ENCODE measurements at places on chromosomes 13 and 19.

DNA sequence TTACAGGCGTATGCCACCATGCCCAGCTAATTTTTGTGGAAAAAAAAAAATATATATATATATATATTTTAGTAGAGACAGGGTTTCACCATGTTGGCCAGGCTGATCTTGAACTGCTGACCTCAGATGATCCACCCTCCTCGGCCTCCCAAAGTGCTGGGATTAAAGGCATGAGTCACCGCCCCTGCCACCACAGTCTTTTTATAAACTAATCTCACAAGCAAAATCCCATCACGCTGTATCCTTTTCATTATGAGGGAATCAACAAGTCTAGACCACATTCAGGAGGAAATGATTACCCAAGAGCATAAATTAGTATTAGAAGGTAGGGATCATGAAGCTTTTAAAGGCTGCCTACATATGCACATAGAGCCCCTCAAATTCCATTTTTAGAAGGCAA is 210.6 kb upstream of the NBEA start:
- no peak for DNase-seq

DNA sequence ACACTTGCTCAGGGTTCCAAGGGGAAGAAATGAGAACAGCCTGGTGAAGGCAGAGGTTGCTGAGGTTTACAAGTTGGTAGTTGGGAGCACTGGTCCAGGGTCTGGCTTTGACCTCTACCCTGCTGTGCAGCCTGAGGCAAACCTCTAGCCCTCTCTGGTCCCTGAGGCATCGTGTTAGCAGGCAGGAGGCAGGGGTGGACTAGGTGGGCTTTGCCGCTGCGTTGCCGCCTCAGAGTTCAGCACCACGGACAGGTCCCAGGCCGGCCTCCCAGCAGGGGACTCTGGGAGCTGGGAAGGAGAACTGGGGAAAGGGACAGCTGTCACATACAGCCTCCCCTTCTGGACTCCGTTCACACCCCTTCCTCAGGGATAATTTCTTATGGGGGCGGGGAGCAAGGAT is 3.1 kb downstream of the NCAN start:
- DNase-seq: peak; percentile 18

DNA sequence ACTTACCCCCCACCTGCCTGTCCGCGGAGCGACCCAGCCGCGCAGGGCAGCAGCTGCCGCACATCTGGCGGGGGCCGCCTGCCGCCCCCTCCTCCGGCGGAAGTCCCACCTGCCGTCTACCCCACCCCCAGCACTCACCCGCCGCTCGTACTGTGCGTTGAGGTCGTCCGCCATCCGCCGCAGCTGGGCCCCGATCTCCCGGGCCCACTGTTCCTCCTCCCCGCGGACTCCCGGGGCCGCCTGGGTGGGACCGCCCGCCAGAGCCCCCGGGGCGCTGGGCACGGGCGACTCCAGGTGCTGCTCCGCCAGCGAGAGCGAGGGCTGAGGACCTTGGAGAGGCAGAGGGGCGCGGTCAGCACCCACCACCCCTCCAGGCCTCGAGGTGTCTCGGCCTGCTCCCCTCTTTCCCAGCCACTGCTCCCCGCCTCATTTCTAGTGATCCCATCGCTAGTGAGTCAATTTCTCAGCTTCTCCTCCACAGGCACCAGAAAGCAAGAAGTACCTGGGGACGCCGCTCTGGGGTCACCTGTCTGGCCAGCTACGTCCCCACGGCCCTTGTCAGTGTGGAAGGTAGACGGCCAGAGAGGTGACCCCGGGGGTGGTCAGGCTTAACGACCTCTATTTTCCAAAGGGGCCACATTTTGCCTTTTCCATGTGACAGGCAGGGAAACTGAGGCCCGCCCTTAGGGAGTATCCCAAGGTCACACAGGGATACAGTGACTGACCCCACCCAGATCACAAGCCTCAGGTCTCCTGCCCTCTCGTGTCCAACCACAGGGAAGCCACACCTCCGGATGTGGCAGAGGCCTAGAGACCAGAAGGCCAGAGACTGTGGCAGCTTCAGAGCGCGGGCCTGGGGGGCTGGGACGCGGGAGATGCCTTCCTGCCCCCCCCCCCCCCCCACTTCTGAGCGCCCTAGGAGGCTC is 4.3 kb downstream of the BBC3 start:
- peak; percentile 86 for DNase-seq

DNA sequence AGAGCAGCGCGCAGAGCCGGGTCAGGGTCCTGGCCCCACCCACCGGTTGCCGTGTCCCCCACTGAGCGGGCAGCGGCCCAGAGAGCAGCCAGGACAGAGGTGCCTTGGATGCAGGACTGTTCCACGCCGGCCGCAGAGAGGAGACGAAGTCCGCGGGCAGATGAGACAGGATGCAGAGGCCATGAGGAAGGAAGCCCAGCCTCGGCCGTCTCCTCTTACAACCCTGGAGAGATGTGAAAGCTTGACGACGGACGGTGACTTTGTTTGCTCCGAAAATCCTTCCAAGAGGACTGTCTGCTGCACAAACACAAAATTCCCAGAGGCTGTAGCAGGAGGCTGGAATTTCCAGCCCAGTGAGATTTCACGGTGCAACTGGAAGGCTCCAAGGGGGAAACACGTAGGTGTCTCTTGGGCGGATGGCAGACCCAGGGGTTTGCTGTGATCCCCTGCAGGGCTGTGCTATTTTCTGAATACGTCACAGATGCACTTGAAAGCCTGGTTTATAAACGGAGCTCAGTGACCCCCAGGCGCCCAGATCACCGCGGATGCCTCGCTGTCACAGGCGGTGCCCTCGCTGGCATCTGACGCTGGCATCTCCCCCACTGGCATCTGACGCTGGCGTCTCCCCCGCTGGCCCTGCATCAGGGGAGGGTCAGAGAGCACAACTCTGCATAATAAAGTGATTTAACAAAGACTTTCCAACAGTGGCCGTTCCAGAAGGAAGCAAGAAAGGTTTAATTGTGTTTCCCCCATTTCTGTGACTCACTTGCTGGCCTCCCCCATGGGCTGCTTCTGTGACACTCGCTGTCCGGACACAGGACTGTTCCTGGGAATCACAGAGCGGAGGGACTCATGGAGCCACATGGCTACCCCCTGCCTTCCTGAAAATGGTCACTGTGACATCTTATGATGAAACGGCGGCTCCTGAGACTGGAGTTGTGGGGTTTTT is 62.0 kb upstream of the C13orf46 start:
- DNase-seq: peak; percentile 65

DNA sequence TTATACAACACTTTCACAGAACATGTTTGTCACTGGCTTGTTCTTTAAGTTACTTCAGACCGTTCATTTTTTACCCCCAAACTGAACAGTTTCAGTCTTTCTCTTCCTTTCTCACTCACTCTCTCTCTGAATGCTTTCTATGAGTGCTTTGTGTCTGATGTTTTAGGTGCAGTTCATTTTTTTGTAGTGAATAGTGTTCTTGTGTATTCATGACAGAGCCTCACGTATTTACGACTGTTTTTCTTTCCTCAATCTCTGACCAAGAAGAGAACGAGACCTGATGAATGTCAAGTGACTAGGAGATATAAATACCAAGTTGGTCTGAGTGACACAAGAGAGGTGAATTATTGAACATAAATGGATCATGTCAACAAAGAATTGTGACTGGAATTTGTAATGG is 1525.0 kb upstream of the MIR17HG start:
- DNase-seq: no peak

DNA sequence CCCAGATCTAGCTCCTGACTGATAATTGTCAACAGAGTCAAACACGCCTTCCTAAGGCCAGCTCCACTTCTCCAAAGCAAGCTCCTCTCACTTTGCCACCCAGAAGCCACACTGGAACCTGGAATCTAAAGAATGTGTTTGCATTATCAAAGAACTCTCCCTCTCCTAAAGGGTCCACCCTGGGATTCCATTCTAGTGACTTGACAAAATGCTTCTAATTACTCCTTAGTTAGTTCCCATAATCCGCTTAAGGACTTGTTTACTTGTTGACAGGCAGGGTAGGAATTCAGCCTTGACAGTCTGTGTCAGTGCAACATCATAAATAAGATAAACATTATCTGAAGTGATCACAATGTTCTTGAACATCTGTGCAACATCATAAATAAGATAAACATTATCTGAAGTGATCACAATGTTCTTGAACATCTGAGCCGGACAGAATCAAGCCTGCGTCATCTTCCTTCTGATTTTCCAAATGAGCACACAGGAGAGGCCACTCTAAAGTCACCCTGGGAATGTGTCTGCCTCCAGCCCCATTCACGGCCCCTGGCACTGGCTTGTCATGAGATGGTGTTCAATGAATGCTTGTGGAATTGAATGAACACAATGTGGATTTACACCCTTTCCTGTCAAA is 512.1 kb downstream of the IRS2 start:
- peak; percentile 93 for DNase-seq

- DNase-seq: no peak
These were observed 11.6 kb downstream of the CLDN10 start for GRCh38 chr13:95564091-95564490.

GRCh38 chr13:46552303-46552682 is 677 bp upstream of the LRCH1 start:
- DNase-seq: no peak

DNA sequence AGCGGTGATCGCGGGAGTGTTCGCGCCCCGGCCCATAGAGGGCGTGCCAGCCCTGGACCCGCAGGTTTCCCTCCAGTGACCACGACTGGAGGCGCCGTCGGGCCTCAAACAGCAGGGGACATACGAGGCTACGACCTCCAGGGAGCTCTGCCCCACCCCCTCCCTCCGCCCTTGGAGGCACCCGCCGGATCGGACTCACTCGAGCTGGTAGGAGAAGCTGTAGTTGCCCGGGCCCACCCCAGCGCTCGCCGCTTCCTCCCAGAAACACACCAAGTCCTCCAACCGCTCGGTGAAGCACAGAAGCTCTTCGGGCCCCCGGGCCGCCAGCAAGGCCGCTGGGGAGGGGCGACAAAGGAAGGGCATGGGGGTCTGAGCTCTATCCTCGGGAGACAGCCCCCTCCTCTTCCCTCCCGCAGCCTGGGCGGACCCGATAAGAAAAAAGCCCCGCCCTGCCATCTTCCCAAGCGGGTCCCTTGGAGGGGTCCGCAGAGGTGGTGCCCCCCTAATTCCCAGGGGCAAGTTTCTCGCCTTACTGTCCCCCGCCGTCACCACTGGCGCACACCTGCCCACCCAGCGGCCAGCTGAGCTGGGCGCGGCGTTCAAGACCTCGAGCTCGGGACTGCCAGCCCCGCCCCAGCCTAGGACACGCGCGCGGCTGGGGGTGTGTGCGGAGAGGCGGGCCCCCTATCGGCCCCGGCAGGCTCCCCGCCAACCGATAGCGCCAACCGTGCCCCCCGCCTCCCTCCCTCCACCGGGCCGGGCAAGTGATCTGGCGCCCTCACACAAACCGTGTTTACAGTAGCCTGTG is 1.0 kb downstream of the EPOR start:
- no peak for DNase-seq

- no peak for DNase-seq
These were observed 9.4 kb upstream of the CYP4F22 start for GRCh38 chr19:15498910-15499309.

- peak; percentile 67 for DNase-seq
These were observed 2.1 kb upstream of the KLHL26 start for GRCh38 chr19:18634612-18635297.

GRCh38 chr19:44647144-44647543 is 3.4 kb downstream of the PVR start:
- DNase-seq: no peak

- no peak for DNase-seq
These were observed 2.0 kb downstream of the DOCK9 start for GRCh38 chr13:98975822-98976261.

GRCh38 chr13:99596180-99596579 is 94.9 kb downstream of the TM9SF2 start:
- DNase-seq: no peak

DNA sequence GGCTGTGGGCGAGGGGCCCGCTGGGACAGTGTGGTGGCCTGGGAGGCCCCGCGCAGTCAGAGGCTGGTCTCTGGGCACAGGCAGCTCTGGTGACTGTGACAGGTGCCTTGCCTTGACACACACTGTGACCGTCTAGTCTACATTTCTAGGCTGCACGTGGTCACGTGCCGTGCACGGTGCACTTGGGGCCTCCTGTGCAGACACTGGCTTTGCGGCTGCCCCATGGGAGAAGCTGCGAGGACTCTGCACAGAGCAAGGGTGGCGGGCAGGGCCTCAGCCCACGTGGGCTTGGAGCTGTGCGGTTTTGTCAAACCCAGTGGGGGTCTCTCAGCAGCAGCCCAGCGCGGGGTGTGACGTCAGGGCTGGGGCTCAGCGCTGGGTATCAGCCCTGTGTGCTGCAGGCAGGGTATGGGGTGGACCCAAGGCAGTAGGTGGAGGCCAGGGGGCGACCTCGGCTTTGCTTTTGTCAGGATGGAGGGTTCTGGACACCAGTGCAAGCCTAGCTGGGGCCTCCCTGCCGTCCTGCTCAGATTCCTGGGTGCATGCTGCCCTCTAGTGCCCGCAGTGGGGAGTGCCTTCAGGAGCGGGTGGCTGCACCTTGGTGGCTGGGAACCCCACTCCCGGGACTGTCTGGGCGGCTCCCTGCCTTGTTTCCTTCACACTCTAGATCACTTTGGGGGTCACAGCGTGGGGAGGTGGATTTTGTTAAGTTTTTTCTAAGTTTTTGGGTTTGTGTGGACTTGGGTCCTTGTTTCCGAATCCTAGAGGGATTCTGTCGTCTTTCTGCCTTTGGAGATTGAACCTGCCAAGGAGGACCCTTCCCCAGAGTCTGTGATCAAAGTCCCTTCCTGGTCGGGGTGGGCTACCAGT is 62.6 kb downstream of the KDM4B start:
- peak; percentile 51 for DNase-seq
